Gastrocnemius medialis (tissue), 4 donors: ENCODE measurements at places on chromosomes 6 and 20.

GRCh38 chr6:11196511-11197174 lies 35.8 kb downstream of the NEDD9 start:
- no peak for DNase-seq

DNA sequence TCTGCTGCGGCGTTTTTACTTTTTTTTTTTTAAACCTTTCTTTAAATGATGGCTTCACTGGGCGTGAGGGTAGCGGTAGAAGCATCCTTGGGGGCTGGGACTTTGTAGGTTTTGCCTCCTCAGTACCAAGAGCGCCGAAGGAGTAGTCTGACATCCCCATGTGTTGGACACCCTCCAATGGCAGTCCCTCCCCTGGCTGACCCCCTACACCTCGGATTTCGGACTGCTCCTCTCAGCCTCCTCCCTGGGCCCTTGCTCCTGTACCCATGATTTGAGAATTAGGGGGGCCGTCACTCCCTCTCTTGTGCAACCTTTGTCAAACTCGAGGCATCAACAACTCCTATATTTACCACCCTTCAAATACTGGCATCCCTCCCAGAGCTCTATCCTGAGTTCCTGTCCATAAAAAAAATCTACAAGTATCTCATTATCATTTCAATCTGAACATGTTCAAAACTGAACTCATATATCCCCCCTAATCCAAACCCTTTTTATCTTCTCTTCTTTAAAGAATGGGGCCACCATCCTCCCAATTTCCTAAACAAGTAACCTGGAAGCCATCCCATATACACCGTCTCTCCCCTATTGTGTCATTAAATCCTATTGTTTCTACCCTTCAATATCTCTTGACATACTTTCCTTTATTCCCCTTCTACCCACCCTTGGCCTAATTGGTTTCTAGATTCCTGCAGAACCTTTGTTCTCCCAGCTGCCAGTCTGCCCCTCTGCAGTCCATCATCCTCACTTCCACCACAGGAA lies 1.2 kb upstream of the ARFGEF3 start:
- no peak for DNase-seq

GRCh38 chr20:755941-756340 lies 12.4 kb downstream of the SLC52A3 start:
- no peak for DNase-seq

DNA sequence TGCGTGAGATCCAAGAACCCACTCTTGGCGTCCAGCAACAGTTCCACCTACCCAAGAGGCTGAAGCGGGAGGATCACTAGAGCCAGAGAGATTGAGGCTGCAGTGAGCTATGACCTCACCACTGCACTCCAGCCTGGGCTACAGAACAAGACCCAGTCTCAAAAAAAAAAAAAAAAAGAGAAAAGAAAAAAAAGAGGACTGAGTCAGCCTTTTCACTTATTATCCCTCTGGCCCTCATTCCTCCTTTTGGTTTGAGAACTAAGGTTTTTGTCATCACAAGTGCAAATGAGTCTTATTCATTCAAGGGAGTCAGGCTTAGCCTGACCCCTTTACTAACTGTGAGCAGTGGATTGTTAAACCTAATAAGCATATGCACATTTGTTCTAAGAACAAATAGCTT lies 37.9 kb upstream of the JARID2 start:
- DNase-seq = no peak

GRCh38 chr6:84639396-84639795 lies 125.0 kb downstream of the TBX18 start:
- no peak for DNase-seq

- DNase-seq = no peak
Observed at GRCh38 chr20:37234254-37234581, 27.4 kb downstream of the GHRH start.

- DNase-seq = no peak
Observed at GRCh38 chr6:128131036-128131435, 230.2 kb upstream of the THEMIS start.

GRCh38 chr6:41527721-41528408 lies 18.3 kb upstream of the FOXP4 start:
- no peak for DNase-seq

DNA sequence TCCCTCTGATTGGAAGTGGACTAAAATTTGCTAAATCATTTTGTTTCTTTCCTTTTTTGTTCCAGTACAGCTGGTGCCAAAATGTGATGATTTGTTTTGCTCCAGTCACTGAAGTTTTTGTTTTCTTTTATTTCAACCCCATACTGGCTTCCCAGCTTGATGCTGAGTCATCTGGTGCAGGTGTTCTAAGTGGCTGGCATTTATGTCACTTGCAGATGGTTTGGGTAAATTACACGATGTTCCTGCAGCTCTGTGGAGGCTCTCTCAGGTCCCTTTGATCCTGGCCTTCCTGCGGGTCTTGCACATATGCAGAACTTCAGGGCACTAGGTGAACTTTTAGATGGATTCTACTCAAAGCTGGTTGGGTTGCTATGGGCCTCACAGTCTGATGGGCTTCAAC lies 577.7 kb downstream of the HAO1 start:
- DNase-seq = no peak

DNA sequence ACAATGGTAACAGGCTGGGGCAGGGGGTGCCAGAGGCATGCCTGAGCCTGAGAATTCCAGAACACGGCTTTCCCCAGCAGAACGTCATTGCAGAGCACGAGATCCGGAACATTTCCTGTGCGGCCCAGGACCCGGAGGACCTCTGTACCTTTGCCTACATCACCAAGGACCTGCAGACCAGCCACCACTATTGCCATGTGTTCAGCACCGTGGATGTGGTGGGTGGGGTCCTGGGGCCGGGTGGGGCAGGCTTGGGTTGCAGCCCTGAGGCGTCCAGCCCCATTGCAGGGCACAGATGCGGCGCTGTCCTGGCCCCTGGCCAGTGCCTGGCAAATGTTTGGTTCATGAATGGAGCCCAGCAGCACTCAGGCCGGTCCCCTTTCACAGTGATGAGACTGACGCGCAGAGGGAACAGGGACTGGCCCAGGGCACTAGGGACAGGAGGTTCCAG lies 57.1 kb downstream of the TCP11 start:
- no peak for DNase-seq

GRCh38 chr20:50993876-50994275 lies 29.0 kb downstream of the KCNG1 start:
- DNase-seq = no peak

DNA sequence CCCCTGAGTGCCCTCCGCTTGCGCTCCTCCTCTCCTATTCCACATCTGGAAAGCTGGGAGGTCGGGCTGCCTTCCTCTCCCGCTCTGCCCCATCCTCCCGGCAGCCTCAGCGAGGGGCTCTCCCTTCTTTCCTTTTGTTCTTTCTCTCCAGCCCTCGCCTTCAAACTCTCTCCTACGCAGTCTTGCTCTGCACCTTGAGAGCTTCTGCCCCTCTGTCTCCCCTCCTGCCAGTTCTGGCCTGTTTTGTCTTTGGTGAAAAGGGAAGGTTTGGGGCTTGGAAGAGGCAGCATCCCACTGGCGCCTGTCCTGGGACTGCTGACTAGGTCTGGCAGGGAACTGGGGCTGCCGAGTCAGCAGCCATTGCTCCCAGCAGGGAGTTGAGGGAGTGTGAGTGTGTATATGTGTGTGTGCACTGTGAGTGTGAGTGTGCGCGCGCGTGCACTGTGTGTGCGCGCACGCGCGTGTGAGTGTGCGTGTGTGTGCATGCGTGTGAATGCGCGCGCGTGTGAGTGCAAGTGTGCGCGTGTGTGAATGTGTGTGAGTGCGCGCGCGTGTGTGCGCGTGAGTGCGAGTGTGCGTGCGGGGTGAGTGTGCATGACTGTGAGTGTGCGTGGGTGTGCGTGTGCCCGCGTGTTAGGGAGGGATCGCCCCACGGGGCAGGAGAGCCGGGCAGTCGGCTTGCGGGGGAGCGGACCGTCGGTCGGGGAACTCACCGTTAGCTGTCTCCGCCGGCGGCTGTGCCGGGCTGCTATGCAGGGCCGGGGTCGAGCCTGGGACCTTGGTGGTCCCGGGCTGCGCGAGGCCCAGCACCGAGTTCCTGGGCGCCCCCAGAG lies 523 bp downstream of the CPXM1 start:
- no peak for DNase-seq

DNA sequence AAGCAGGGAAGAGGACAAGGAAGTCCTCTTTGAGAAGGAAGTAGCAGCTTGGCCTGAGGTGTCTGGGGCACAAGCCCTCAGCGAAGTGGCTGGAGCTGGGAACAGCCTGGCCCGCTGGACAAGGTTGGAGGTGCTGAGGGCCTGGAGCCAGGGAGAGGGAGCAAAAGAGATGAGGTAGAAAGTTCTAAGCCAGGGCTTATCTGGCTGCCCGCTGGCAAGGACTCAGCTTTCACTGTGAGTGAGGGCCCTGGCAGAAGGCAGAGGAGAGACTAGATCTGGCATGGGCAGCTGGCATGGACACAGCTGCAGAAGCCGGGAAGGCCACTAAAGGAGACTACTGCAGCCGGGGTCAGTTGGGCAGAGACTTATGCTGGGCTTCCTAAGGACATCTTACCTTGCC lies 21.8 kb upstream of the PCMTD2 start:
- peak; percentile 20 for DNase-seq

DNA sequence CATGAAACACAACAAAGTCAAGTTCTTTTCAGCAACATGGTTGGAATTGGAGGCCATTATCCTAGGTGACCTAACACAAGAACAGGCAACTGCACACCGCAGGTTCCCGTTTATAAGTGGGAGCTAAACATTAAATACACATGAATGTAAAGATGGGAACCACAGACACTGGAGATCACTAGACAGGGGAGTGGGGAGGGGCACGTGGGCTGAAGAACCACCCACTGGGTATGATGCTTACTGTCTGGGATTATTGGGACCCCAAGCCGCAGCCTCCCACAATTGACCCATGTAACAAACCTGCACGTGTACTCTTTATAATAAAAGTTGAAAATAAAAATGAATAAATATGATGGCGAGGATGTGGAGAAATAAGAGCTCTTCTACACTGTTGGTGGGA lies 8.6 kb upstream of the RAET1G start:
- no peak for DNase-seq
